ENCODE measurements at places on chromosomes 5 and 9. TPM values are rescaled to one million over a fixed set of nuclear protein-coding genes. Genes with fewer than 3 reads are reported as not detected.

ADGRD2 gene
- polyA plus RNA-seq, result 0.08 TPM

SEPTIN8 gene
- 33.0 TPM for polyA plus RNA-seq

MRPL22 gene
- 32.3 TPM for polyA plus RNA-seq

PCDHA1 gene
- polyA plus RNA-seq, result 0.10 TPM

SERF1A gene
- 1.4 TPM for polyA plus RNA-seq

N4BP3 gene
- 24.9 TPM for polyA plus RNA-seq

DNA sequence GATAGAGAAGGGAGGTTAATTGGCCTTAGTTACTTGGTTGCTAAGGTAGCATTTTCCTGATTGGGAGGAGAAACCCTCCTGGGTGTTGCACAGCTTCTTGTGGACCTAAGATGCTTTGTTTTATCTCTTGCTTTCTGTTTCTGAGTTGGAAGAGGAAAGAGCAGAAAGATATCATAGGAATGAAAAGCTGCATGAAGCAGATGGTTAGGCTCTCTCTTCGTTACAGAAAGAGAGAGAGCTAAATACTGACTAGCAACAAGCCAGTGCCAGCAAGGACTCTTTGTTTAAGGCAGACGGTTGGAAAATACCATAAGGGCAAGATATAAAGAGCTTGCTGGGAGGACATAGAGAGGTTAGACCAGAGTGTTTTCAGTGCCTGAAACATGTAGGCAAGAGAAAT, 103.1 kb downstream of the ATG10 start:
- no peak for DNase-seq

DNA sequence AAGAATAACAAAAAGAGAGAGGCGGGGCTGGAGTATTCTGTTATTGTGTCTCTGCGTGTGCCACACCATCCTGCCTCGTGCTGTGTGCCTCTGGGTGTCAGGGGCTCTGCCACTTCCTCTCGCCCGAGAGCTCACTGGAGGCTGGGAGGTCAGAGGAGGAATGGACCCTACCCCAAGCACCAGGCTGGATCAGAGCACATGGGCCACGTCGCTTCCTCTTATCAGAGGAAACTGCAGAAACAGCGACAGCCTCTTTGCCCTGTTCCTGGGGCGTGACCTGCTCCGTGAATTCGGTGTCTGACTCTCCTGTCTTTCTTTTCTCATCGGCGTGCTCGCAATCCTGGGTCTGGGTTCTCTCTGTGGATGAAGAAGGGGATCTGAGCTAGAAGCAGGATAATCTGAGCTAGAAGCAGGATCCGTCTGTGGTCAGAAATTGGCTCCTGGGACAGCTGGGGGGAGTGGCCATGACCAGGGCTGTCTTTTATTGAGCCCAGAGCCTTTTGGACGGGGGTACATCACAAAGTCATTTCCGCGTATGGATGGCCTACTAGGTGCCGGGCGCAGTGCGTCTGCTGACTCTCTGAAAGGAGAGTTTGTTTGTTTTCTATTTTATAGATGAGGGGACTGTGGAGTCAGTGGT, 150.3 kb upstream of the COL5A1 start:
- no peak for DNase-seq

DNA sequence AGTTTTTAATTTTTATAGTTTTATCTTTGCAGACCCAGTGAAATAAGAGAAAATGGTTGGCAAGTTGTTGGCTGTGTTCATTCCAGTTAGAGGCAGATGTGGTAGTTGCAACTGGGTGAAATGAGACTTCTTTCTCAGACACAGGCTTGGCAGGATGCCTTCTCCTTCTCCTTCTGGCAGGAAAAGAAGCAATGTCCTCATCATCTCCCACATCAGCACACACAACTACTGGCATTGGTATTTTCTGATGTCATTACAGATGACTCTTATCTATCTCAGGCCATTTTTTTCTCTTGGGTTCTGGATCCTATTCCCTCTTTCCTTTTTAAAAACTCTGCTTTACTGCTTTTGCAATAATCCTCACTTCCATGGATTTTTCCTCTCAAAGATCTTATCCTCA, 103.3 kb upstream of the EDIL3 start:
- DNase-seq, result no peak

GRCh38 chr5:150215979-150216944, 26.4 kb downstream of the SLC6A7 start:
- peak; percentile 66 for DNase-seq

DNA sequence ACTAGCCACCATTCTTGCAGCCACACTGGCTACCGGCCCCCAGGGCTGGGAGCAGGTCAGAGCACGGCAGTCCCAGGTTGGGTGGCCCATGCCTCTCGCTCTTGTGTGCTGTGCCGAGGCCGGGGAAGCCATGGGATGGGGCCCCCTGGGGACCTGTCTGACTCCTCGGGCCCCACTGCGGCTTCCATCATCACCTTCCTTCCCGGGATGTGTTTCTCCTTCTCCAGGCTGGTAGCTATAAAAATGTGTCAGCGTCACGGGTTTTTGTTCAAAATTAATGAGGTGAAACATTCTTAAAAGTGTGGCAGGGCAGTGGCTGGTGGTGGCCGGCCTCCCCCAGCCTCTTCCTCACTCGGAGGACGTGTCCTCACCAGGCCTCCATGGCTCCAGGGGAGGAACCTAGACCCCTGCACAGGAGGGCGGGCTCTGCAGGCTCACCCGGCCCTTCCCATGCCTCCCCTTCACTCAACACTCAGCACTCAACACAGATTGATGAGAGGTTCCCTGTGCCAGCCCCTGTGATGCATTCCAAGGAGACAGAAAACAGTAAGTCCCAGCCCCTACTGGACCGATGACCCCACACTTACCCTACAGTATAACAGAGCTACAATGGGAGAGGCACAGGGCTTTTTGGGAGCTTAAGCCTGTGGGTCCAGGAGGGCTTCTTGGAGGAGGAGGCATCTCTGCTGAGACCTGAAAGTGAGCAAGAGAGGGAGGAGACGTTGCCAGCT, 43.2 kb downstream of the PTGES start:
- no peak for DNase-seq

DNA sequence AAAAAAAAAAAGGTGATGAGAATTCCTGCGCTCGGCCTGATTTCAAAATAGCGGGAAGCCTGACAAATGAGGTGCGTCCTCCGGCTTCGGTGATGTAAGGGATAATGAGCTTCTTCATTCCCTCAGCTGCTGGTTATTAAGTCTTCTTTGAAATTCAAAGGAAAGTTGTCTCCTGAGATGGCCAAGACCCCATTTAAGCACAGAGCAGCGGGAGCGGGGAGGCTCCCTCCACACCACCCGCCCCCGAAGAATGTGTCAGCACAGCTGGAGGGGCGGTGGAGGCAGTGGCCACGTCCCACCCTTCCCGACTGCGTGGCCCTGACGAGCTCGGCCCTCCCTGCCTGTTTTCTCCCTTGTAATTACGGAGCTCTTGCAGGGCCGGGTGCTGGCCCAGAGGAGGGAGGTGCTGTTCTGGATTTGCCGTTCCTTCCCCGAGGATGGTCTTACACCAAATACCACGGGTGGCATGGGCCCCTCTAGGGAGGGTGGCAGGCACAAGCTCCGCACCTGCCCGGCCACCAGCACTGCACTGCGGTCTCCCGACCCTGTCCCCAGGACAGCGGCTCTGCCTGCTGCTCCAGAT, 31.0 kb downstream of the SLC9A3 start:
- DNase-seq, result no peak

GRCh38 chr9:113543296-113543981, 79.9 kb downstream of the RGS3 start:
- DNase-seq, result no peak

DNA sequence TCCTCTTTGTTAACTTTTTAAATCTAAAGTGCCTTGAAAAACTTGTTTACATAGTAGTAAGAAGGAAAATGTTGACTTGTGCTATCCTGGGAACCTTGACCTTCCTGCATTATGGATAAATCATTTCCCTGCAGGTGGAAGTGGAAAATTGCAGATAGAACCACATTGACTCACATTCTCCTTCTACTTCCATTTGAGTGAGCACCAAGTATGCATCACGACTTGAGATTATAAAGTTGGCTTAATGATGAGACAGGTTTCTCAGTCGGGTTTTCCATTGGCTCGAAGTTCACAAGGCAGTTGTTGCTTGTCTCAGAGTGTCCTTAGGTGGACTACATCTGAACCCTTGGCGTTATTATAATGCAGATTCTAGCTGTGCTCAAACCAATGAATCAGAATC, 39.9 kb downstream of the DOCK8 start:
- DNase-seq, result no peak
